AG20443 (cell line): ENCODE measurements at places on chromosomes 5 and 9.

DNA sequence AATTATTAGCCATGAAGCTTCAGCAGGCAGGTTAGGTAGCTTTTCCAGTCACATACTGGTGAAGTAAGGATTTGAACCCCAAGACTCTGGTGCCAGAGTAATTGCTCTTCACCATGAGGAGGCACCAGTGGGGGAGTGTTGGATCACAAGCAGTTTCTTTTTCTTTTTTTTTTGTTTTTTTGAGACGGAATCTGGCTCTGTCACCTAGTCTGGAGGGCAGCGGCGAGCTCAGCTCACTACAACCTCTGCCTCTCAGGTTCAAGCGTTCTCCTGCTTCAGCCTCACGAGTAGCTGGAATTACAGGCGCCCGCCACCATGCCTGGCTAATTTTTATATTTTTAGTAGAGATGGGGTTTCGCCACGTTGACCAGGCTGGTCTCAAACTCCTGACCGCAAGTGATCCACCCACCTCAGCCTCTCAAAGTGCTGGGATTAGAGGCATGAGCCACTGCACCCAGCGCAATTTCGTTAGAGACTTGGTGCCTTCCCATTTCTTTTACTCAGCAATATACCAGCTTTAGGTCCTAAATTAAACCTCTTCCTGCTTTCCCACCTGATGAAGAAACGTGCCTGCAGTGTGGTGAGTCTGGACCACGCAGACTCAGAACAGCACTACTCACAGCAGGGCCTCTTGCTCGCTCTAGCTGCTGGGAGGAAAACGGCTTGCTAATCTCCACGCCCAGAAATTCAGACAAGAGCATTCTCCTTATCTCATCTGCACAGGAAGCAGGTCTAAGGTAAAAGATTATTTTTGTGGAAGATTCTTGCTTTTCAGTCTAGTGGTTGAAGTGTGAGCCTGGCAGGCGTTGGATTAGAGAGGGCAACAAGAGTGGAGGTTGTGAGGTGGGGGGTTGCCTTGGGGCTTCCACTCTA is at the start of gene S100Z:
S100Z (plus strand) TSS at position 596 of the 873 bp plus-strand sequence. CDS start 25,346 bp downstream, outside the sequence.
- no peak for DNase-seq

DNA sequence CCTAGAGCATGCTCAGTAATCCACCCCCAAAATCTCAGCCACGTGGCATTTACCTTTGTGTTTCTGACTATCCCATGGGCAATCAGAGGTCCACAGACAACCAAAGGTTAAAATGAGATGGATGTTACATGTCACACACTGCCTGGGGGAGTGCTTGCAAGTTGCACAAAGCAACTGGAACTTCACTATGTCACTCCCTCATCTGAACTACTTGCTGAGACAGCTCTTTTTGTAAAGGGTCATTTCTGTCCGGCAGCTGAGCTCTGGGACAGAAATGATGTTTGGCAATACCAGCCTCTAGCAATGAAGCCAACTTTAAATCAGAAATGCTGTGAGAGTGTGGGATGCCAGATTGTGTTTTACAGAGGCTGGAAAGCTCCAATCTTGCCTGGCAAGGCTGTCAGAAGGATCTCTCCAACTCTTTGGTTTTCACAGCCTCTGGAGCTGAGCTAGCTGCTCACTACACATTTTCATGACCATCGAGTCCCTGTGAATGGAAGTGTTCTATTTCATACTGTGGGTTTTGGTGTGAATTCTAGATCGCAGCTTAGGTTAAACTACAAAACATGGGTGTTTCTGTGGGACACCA is 66.3 kb upstream of the TMEM215 start:
- DNase-seq, result no peak

DNA sequence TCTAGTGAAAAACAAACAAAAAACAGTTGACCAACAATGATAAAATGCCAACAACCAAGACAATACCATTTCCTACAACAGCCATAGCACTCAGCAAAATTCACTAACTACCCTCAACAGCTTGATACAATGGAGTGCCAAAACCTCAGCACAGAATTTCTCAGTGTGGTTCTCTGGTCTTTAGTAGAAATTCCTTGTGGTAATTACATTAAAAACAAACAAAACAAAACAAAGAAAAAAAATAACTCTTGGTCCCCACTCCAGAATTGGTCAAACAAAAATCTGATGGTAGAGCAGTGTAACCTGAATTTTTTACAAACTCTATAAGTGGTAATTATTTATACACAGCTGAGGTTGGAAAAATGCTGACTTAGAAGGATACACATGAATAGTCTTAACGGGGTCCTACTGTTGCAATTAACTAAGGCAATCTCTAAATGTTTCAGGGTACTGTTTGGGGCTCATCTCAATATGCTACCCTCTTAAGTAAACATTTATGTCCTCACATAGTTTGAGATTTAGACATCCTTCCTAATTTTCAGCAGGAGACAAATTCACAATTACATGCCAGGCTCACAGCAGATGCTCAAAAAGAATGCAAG is 13.8 kb downstream of the CSNK1A1 start:
- no peak for DNase-seq

- DNase-seq, result peak; percentile 76
Measured at GRCh38 chr5:178589180-178590140, 733 bp downstream of the COL23A1 start.

GRCh38 chr5:179217956-179218942 is 127.0 kb downstream of the ADAMTS2 start:
- DNase-seq, result no peak

- peak; percentile 62 for DNase-seq
Measured at GRCh38 chr5:55597014-55597981, 62.5 kb upstream of the PLPP1 start.

GRCh38 chr5:135691044-135691443 is 112.3 kb upstream of the CXCL14 start:
- no peak for DNase-seq

- no peak for DNase-seq
Measured at GRCh38 chr9:5832071-5832537, 813 bp downstream of the ERMP1 start.

- peak; percentile 66 for DNase-seq
Measured at GRCh38 chr9:36029765-36030528, 6.8 kb upstream of the RECK start.

GRCh38 chr5:74415695-74416102 is 224.8 kb downstream of the ENC1 start:
- DNase-seq, result no peak

DNA sequence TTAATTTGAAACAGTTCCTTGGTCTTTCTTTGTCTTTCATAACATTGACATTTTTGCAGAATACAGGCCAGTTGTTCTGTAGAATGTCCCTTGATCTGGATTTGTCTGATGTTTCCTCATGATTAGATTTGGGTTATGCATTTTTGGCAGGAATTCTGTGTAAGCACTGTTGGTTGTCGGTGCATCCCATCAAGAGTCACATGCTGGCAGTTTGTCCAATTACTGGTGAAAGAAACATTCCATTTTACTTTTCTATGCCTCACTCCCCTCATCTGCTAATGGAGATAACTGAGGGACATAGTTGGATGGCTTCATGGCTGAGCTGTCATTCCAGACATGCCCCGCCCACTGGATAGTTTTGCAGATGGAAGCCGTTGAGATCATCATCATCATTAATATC is 7.6 kb upstream of the ZNF618 start:
- DNase-seq, result no peak

DNA sequence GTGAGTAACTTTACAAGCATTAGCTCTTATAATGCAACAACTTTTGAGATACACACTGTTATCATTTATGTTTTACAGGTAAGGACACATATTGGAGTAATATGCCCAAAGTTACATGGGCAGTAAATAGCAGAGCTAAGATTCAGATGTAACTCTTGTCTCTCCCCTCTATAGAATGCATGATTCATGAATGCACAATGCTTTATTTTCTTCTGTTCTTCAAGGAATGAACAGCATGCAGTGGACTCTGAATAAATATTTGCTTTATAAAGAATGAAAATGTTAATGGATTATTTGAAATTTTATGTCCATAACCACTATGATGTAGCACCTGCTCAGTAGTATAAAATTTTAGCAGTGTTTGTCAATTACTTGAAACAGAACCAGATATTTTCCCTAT is 629.5 kb downstream of the KCTD16 start:
- no peak for DNase-seq

DNA sequence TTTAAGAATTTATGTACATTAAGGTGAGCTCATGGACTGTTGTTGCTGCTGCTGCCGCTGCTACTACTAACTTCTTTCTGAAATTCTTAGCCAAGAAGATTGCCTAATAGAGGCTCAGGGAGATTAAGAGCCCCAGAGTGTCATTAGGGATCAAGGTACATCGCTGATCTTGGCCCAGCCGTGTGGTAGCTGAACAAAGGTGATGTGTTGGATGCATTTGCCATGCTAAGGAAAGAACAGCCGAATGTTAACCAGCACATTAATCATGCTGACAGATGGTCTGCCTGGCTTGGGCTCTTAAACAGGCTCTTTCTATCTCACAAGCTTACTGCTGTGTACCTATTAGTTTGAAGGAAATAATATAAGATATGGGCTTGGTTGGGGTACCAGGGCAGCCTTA is 137.1 kb downstream of the KCTD16 start:
- DNase-seq, result no peak

DNA sequence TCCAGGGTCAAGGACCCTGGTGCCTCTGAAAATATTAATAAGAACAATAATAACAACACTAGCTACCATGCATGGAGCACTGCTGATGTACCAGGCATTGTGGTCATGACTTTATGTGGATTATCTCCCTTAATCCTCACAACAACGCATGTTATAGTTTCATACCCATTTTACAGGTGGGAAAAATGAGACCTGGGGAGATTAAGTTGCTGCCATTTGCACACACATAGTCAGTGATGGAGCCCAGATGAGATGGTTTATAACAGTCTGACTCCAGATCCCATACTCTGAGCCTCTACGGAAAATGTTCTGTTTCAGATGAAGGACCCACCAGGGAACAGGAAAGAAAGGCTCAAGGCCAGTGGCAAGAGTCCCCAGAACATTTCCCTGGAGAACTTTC is 48.2 kb upstream of the PPARGC1B start:
- DNase-seq, result no peak

- DNase-seq, result peak; percentile 6
Measured at GRCh38 chr5:1557114-1557873, 33.5 kb upstream of the LPCAT1 start.

- DNase-seq, result no peak
Measured at GRCh38 chr9:89752154-89752553, 147.3 kb downstream of the GADD45G start.

- no peak for DNase-seq
Measured at GRCh38 chr9:1455766-1456165, 405.6 kb downstream of the DMRT2 start.

- no peak for DNase-seq
Measured at GRCh38 chr5:119386596-119387344, 31.0 kb downstream of the TNFAIP8 start.

- DNase-seq, result no peak
Measured at GRCh38 chr9:71758785-71759184, 9.5 kb downstream of the CEMIP2 start.

- peak; percentile 22 for DNase-seq
Measured at GRCh38 chr9:2083479-2083878, 68.3 kb downstream of the SMARCA2 start.

DNA sequence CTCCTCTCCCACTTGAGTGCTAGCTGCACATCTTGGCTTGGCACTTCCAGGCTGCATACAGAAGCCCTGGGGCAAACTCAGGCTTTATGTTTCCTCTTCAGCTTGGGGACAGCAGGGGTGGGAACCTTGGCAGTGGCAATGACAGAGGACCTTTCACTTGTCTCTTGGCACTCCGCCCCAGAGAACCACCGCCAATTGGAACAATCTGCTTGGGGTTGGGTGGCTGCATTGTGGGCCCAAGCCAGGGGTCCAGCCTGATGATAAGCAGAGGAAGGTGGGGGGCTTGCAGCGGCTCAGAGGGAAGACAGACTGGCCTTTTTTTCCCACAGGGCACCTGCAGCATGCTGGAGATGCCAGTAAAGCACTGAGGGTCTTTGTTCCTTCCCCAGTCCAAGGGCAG is 179.0 kb upstream of the NMUR2 start:
- no peak for DNase-seq

DNA sequence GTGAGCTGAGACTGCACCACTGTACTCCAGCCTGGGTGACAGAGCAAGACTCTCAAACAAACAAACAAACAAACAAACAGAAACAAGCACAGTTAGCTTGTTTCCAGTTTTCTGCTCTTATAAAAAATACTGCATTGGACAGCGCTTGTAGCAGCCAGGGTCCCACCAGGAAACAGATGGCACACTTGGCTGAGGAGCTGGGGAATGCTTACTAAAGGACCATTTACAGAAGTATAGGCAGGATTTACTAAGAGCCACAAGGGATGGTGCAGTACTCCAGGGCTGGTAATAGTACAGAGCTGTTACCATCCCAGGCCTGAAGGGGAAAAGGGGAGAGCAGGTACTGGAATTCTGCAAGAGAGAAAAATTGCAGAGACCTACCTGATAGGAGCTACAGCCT is 5.2 kb upstream of the ANKS6 start:
- DNase-seq, result no peak

DNA sequence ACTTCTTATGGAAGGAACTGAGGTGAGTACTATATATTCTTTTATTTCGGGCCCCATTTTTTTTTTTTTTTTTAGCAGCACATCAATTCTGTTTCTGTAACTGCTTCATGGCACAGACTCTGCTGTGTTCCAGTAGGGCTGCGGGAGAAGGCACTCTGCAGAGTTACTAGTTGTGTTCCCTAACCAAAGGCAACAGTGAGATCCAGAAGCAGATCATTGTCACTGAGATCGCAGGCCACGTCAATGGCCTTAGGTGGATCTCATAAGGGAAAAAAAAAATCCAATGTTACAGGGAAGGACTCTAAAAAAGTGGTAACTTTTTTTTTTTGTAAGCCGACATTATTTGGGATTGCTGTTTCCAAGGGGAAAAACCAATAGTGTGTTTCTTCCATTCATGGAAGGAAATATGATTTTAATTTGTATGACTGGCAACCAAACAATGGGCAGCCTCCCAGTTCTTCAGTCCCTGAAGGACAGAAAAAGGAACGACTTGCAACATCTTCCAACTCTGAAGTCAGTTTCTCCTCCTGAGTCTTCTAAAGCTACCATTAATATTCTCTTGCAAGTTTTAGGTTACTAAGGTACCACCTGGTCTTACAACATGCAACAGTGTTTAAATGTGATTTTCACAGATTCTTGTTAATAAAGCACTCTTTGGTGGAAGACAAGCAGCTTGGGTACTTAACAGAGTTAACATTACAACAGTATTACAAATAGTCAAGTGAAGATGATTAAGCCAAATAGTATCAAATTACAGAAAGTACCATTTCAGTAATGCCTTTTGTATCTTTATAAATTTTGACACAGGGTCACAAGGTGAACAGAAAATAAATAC is 52.8 kb downstream of the HABP4 start:
- no peak for DNase-seq

- no peak for DNase-seq
Measured at GRCh38 chr9:125841444-125841843, 94.3 kb downstream of the PBX3 start.

GRCh38 chr5:102542057-102542456 is 43.3 kb upstream of the SLCO6A1 start:
- DNase-seq, result no peak
